Stimulated activated naive CD4-positive, alpha-beta T cell treated with Interleukin-2 at 50 U/mL for 16 hours (primary cell): ENCODE measurements at places on chromosomes 7 and 10.

DNA sequence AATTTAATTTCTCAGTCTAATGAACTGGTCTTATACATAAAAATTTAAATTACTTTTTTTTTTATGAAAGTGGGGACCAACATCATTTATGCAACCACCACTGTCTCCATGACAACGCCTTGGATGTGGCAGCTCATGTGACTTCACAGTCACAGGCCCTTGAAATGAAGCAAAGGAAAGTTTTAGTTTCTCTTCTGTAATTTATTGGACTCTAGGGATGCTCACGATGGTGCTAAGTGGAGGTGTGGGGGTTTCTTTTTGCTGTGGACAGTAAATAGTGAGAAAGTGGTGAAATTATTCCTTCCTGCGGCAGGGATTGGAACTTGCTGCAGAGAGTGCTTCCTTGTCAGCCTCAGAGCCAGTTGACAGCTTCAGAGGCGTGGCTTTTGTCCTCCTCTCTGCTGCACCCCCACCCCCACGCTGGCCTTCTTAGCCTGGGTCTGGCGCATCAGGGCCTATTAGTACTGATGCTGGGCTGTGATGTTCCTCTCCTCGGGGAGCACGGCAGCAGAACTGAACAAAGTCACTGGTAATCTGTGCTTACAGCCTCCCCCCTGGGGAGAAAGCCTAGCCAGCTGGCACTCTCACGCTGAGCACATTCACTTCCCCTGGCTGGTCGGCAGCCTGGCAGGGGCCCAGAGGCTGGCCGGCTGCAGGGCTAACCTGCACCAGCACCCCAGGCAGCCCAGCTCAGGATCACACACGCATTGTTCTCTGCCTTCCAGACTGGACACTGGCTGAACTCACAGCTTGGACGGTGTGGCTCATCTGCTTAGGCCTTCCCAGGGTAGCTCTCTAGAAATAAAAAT, 517.5 kb upstream of the GALNT17 start:
- no peak for DNase-seq

DNA sequence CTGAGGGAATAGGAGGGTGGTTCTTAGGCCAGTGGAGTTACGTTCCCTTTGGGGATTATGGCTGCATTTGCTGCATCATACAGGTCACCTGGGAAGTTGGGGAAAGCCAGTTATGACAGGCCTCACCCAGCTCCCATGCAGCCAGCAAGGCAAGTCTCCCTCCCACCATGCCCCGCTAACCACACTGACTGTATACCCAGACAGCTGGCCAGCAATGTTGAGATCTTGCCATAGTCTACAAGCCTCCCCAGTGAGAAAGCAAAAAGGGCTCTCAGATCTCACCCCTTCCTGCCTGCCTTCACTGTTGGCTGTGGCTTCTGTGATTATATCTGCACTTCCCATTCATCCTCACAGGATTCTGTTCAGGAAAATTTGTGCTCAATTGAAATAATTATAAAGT, 133.3 kb upstream of the HGF start:
- no peak for DNase-seq

DNA sequence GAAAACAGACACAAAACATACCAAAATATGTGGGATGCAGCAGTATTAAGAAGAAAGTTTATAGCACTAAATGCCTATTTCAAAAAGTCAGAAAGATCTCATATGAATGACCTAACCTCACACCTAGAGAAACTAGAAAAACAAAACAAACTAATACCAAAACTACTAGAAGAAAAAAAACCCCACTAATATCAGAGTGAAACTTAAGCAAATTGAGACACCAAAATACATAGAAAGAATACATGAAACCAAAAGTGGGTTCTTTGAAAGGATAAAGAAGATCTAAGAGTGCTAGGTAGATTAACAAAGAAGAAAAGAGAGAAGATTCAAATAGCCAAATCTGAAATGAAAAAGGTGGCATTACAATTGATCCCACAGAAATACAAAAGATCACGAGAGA, 494.1 kb downstream of the SH2D4B start:
- no peak for DNase-seq

GRCh38 chr7:16587790-16588189, 57.8 kb downstream of the ANKMY2 start:
- no peak for DNase-seq

- DNase-seq: peak; percentile 69
Measured at GRCh38 chr7:139682136-139683013, 95.4 kb downstream of the HIPK2 start.

DNA sequence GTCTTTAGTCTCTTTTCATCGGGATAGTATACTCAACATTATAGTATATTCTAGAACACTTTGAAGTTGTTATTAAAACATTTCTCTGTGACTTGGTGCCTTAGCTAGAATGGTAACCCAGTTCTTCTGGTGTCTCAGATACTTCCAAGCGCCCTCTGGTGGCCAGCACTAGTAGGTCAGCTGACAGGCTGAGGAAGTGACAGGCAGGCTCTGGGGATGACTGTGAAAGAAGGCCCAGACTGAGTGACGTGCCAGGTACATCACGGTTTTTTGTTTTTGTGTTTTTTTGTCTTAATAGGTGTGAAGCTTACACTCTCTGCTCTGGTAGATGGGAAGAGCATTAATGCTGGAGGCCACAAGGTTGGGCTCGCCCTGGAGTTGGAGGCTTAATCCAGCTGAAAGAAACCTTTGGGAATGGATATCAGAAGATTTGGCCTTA, 5.1 kb downstream of the COMTD1 start:
- DNase-seq: peak; percentile 89

- DNase-seq: no peak
Measured at GRCh38 chr10:45442662-45443061, 68.6 kb downstream of the ALOX5 start.
